ENCODE measurements at places on chromosomes 13 and 19.

DNA sequence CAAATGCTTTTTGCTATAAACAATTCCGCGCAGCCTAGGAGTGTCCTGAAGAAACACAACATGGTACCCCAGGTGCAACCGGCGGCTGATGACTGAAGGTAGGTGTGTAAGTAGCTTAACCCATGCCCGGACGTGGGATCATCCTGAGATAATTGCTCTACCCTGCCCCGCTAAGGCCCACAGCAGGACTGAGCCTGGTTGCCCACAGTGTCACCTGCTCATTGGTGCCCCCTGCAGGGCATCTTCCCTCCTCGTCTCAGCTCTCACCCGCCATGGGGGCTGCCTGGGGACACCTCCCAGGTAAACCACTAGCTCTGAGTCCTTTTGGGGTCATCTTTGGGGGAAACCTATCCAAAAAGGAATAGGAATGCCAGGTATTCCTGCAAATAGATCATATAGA is 22.3 kb downstream of the TMEM161A start:
- ATAC-seq = no peak

DNA sequence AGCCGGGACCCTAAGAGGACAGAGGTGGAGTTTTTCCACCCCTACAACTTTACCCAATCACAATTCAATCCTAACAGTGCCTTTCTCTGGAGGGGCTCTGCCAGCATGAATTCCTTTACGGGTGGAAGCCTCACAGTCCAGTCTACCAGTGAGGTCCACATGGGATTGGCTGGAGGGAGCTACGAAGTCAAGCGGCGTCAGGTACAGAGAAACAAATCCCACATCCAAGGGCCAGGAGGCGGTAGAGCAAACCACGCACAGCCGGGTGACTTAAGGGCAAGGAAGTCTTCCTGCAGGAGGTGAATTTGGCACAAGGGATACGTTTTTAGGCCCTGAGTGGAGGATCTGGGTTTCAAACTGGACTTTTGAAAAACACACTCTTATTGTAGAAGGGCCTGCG is 199.6 kb downstream of the UQCRFS1 start:
- no peak for ATAC-seq

GRCh38 chr13:112112534-112113276 is 45.8 kb downstream of the SOX1 start:
- ATAC-seq = no peak

- no peak for ATAC-seq
Observed at GRCh38 chr13:73001971-73002370, 56.8 kb upstream of the KLF5 start.

DNA sequence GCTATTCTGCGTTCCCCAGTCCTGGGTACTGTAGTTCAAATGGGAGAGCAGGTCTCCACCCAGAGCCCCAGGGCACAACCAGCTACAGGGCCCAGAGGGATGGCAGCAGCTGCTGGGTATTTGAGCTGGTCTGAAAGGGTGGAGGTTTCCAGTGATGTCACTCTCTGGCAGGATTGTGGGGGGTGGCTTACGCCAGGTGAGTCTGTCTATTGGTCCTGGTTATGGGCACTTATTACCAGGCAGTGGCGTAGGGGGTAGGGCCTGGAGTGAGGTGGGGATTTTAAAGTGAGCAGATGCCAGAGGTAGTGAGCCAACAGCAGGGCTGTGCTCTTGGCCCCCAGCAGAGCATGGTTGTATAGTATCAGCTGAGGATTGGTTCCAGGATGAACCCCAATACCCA is 6.2 kb downstream of the RPS19 start:
- ATAC-seq = no peak

DNA sequence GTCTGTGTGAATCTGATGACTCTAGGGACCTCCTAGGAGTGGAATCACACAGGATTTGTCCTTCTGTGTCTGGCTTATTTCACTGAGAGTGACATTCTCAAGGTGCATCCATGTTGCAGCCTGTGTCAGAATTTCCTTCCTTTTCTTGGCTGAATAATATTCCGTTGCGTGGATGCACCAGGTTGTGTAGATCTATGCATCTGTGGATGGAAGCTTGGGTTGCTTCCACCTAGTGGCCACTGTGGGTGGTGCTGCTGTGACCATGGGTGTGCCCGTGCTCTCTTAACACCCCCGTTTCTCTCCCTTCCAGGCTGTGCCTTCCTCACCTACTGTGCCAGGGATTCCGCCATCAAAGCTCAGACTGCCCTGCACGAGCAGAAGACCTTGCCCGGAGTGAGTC is 26.2 kb downstream of the CELF5 start:
- no peak for ATAC-seq

Data from gastroesophageal sphincter (tissue), 4 donors.